ENCODE measurements at places on chromosomes 13 and 19. TPM values are rescaled to one million over a fixed set of nuclear protein-coding genes. Genes with fewer than 3 reads are reported as not detected.
A peak's percentile ranks its signal among the peaks of the same experiment; 100 is the strongest.

IQCN gene
- total RNA-seq = 1.4 TPM

C19orf18 gene
- not detected for total RNA-seq

EVI5L gene
- 42.0 TPM for total RNA-seq

CYP2A6 gene
- not detected for total RNA-seq

OR10H1 gene
- not detected for total RNA-seq

LILRA1 gene
- 0.23 TPM for total RNA-seq

DNA sequence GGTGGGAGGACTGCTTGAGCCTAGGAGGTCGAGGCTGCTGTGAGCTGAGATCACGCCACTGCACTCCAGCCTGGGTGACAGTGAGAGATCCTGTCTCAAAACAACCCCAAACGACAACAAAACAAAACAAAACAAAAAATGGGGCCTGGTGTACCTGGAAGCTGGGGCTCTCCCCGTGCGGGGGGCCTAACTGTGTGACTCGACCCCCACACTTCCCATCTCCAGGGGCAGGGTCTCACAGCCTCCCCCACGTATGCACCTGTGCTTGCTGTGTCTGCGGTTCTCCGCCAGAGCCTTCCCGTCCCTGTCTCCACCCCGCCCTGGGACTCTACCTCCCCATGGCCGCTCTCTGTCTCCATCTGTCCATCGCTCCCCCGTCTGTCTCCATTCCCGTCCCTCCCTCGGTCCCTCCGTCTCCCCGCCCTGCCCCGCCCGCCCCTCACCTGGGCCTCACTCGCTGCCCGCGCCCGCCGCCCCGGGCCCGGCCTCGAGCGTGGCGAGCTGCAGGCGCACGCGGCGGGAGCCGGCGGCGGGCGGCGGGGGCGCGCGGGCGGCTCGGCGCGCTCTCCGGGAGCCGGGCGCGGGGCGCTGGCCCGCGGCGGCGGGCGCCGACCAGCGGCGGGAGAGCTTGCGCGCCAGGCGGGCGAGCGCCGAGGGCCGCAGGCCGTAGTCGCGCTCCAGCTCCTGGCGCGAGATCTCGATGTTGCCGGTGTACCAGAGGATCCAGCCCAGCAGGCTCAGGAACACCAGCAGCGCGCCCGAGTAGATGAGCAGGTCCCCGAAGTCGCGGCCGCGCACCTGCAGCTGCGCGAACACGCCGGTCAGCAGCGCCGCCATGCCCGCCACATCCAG, 587 bp downstream of the TMEM238 start:
- no peak for DNase-seq

GRCh38 chr13:46914341-46914740, 17.5 kb upstream of the HTR2A start:
- no peak for DNase-seq

GRCh38 chr13:100728201-100728600, 53.6 kb upstream of the TMTC4 start:
- no peak for DNase-seq

GRCh38 chr13:43988302-43988701, 108.6 kb downstream of the LACC1 start:
- DNase-seq = no peak

DNA sequence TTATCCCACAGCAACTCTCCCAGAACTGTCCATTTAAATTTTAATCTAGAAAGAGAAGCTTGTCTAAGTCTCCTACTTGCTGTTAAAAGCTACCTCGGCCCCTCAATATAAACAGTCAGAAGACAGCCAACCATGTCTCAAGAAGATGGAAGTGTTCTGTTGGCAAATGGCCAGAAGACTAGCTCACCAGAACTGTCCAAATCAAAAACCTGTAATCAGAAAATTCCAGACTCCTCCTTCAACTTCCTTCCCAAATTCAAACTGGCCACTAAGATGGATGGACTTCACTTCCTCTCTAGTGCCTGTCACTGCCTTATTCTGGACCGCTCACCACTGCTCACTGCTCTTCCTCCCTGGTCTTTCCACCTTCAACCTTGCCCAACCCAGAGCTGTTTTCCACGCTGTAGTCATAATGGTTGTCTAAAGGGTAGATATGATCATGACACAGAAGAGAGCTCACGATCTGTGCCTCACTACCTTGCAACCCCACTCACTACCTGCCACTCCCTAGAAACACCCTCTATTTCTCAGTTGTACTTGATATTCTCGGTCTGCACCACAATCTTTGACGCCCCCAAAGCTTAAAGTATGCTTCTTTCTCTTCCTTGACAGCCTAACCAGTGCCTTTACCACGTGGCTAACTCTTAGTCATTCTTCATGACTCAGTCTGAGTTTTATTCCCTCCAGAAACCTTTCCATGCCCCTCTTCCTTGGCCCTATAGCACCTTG, 9.2 kb downstream of the FGF14 start:
- DNase-seq = no peak

GRCh38 chr13:79492313-79492798, 11.4 kb downstream of the NDFIP2 start:
- DNase-seq = no peak

DNA sequence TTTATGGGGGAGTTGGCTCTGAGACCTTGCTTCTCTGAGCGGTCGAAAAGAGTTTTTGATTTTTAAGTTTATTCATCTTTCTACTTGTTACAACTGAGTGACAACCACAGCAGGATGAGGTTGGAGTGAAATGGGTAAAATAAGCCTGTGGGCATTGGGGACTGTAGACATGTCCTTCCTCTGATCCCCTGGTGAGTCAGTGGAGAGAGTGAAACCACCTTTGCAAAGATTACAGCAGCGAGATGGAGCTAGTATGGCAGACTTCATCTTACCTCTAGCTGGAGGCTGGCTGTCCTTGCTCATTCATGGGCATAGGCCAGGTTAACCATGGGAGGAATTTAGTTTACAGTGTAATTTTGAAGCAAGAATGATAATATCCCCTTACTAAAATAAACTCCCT, 30.9 kb upstream of the PSG9 start:
- DNase-seq = peak; percentile 17

DNA sequence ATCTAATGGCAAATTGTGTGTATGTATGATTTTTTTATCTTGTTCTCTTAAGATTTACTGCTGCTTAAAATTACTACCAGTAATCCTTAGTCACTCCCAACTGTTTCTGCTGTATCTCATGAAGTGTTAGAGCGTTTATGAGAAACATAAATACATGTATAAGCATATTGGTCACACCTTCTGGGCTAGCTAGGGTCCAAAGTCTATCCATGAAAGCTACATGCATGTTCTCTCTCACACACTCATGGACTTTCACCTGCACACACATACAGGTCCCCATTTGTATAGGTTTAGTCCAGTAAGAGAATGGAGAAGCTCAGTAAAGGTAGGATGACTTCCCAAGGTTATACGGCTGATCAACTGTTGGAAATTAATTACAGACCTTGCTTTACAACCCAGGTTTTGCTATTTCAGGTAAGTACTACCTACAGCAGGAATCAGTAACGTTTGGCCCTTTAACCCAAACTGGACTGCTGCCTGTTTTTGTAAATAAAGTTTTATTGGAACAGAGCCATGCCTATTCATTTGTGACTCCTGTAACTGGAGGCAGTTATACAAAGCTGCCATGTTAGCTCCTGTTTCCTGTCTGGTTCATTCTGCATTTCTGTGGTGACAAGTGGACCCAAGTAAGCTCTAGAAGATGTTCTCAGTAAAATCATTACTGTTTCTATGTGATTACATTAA, 15.3 kb downstream of the METTL21C start:
- no peak for DNase-seq

DNA sequence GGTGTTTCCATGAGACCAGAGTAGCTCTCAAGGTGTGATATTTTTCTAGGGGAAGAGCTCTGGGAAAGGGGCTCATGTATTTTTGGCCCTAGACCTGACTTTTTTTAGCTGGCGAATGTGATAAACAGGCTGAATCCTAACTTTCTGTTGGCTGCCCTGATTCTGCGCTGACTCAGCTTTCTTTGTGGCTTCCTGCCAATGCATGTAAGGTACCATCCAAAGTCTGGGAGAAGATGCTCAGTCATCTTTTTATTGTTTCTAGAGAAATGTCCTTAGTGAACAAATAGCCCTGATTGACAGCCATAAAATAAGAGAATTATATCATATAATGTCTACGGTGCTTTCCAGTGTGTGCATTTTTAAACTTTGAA, 113.6 kb upstream of the MBNL2 start:
- DNase-seq = peak; percentile 77

GRCh38 chr13:102344410-102344809, 57.4 kb downstream of the FGF14 start:
- no peak for DNase-seq

DNA sequence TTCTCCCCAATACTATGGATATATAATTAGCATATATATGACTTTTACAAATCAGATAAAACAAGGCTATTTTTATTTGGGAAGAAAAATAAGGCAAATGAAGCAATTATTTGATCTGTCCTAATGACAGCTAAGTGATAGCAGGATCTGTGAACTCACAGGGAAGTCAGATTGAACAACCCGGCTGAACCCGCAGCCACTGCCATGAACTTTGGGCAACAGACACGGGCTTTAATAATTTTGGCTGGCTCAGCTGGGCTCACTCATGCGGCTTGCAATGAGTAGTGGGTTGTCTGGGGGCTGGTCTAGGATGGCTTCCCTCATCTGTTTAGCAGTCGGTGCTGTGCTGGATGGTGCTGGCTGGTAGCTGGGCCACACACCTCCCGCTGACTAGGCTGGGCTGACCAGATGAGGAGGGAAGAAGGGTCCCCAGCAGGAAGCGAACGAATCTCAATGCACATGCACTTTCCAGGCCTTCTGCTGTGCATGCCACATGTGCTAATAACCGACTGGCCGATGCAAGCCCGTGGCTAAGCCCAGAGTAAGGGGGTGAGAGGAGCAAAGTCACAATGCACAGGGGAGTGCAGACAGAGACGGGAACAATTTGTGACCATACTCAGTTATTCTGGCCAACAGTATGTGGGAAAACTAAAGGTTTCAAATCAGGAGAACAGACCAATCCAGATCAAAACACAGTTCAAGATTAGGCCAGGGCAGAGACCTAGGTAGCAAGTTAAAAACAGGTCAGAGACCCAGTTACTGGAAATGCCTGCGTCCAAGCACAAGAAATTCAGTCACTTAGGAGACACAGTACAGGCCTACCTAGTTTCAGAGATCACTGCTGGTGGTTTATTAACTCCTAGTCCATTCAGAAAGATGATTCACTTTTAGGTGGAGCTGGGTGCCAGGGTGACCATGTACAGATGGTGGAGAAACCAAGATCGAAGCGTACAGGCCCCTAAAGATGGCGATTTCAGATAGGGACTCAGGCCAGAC, 22.3 kb downstream of the CRYL1 start:
- DNase-seq = no peak

- no peak for DNase-seq
These were observed 3.2 kb downstream of the ARHGAP35 start for GRCh38 chr19:46863818-46864629.

GRCh38 chr13:27980280-27980998, 8.1 kb downstream of the URAD start:
- no peak for DNase-seq

GRCh38 chr19:13583114-13583513, 76.8 kb upstream of the CACNA1A start:
- DNase-seq = no peak

- DNase-seq = no peak
These were observed 185.6 kb upstream of the STARD13 start for GRCh38 chr13:33471204-33471603.

GRCh38 chr13:76164290-76164689, 528.2 kb downstream of the LMO7 start:
- no peak for DNase-seq

DNA sequence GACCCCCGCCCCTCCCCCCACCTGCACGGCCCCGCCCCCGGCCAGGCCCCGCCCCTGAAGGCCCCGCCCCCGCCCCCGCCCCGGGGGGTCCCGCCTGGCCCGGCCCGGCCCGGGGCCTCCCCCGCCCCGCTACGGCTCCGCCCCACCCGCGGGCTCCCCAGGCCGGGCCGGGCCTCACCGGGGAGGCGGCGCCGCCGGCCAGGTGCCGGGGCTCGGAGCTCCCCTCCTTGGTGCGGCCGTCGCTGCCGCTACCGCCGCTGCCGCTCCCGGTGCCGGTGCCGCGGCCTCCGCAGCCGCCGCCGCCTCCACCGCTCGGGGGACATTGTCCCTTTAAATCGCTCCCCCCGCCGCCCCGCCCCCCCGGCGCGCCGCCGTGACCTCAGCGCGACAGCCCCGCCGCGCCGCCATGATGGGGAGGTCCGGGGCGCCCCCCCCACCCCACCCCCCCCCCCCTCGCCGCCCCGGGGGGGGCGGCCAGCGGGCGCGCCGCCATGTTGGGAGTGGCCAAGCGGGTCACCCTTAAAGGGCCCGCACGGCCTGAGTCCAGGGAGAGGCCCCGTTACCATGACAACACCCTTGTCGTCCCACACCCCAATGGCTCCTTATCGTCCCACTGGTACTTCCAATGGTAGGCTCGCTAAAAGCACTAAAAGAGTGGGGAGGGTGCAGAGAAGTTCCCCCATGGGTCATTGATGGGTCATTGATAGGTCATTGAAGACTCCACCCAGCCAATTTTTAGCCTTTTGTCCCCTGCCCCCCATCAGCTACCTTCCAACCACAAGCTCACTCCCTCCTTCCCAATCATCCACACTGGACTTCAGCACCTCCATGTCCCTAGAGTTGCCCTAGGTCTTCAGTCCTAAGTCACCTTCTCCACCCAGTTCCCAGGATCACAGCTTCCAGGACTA, at the start of gene WIZ:
WIZ (minus strand) TSS at position 337 of the 908 bp plus-strand sequence. CDS start 1,649 bp downstream, outside the sequence.
- peak; percentile 97 for DNase-seq

- DNase-seq = no peak
These were observed 9.6 kb downstream of the PLEKHG2 start for GRCh38 chr19:39422020-39422419.

GRCh38 chr13:50080203-50080910, 65.1 kb downstream of the KCNRG start:
- DNase-seq = no peak

GRCh38 chr13:35804901-35805300, 326.3 kb downstream of the DCLK1 start:
- DNase-seq = no peak

DNA sequence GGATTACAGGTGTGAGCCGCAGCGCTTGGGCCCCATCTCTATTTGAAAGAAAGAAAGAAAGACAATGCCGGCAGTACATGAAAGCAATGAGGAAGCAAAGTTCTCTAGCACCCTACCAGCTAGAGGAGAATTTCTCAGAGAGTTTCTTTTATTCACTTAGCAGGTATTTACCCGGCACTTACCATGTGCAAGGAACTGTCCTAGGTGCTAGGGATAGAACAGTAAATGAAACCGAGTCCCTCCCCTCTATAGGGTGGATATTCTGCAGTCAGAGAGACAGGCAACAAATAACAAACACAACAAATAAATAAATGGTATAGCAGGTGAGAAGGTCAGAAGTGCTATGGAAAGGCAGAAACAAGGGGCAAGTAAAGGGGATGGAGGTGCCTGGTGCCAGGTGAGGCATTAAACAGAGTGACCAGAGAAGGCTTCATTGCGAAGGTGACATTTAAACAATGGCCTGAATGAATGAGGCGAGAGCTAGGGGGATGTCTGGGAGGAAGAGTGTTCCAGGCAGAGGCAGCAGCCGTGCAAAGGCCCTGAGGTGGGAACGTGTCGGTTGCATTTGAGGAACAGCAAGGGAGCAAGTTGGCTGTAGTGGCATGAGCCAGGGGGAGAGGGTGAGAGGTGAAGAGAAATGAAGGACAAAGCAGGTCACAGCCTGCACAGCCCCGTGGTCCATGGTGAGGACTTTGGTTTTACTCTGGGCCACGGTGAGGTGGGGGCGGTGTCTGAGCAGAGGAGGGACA, 10.8 kb upstream of the MYH14 start:
- DNase-seq = no peak
